H1 (cell line): ENCODE measurements at places on chromosomes 7 and 10. TPM values are rescaled to one million over a fixed set of nuclear protein-coding genes. Genes with fewer than 3 reads are reported as not detected.

DNA sequence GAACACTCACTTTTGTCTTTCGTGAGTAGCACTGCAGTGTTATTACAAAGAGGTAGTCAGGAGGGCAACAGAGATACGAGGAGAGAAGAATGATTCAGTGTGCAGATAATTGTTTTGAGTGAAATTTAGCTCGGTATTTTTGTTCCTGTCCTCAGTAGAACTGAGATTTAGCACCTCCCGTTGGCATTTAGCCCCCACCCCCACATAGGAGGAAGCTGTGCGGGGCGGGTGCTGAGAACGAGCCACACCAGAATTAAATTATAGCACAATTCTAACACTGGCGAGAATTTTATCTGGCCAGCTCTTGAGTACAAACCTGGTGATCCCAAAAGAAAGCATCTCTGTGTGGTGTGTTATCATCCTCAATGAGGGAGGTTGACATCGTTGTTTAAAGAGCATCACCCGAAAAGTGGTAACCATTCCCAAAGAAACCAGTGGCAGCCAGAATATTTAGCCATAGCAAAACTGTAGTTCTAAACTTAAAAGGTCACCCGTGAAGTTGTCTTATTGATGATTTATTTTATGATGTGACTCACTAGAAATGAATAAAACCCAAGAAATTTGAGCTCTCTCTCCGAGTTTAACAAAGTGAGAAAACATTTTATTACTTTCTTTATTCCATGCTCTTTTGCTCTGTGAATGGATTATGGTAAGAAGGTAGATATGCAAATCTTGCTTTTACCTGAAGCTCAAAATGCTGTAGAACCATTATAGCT lies 612.2 kb downstream of the SUGCT start:
- no peak for DNase-seq

VIPR2 gene
- 2.4 and 3.1 TPM in 2 replicates for total RNA-seq

- no peak for DNase-seq
Measured at GRCh38 chr10:65275296-65275695, 1650.5 kb upstream of the LRRTM3 start.

DNA sequence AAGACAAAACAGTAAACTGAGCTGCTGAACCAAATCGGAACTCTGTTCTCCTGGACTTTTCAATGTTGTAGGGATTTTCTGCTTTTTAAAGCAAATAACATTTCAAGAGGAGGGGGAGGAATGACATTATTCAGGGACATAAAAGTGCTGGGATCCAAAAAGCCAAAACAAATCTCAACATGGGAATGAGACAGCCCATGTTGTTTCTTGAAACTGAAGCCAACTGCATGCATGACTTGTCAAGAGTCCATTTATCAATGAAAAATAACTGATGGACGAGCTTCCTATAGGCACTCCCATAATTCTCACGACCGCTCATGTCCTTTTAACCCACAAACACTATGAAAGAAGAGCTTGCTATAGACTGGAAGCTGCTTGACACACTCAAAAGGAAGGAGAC lies 27.8 kb downstream of the FAM53B start:
- DNase-seq: no peak

GRCh38 chr10:3868271-3868664 lies 83.3 kb upstream of the KLF6 start:
- DNase-seq: no peak

OR2A42 gene
- not detected in 2 replicates for total RNA-seq
